Bladder microvascular endothelial cell (primary cell): ENCODE measurements at places on chromosomes 1 and 21. TPM values are rescaled to one million over a fixed set of nuclear protein-coding genes. Genes with fewer than 3 reads are reported as not detected.

Gene MAN1C1
- 0.25 and 0.49 TPM in 2 replicates for total RNA-seq

Gene TNFRSF8
- total RNA-seq: 0.13 and 0.65 TPM in 2 replicates

Gene ARHGAP30
- not detected in 2 replicates for total RNA-seq

Gene SPTA1
- total RNA-seq: 1.3 and 2.1 TPM in 2 replicates

Gene POGK
- total RNA-seq: 11.5 and 26.1 TPM in 2 replicates

Gene PRMT2
- total RNA-seq: 118 and 209 TPM in 2 replicates

Gene FNDC5
- 0.81 and 2.7 TPM in 2 replicates for total RNA-seq

Gene SELL
- 0.31 and 0.32 TPM in 2 replicates for total RNA-seq

Gene ANGPTL3
- not detected in 2 replicates for total RNA-seq

Gene SELP
- 1.5 and 2.8 TPM in 2 replicates for total RNA-seq

Gene DNALI1
- total RNA-seq: 0.65 and 1.2 TPM in 2 replicates

Gene EFNA3
- 1.3 and 1.8 TPM in 2 replicates for total RNA-seq

Gene SPRR3
- not detected in 2 replicates for total RNA-seq

Gene RUNX1
- total RNA-seq: 1.6 and 2.7 TPM in 2 replicates

Gene FBXO28
- total RNA-seq: 23.8 and 69.1 TPM in 2 replicates

Gene SPATC1L
- 3.1 and 6.3 TPM in 2 replicates for total RNA-seq

Gene ETS2
- total RNA-seq: 23.2 and 49.5 TPM in 2 replicates

Gene NBPF6
- total RNA-seq: not detected in 2 replicates

Gene CD53
- total RNA-seq: not detected in 2 replicates

Gene CD1B
- total RNA-seq: not detected in 2 replicates

Gene DLGAP3
- total RNA-seq: under 0.01 TPM in 2 replicates

Gene ANKRD45
- total RNA-seq: 0.13 TPM in 1 of 2 replicates, not detected in the other

Gene OR2L2
- not detected in 2 replicates for total RNA-seq

Gene CELA2A
- not detected in 2 replicates for total RNA-seq

Gene FLG2
- total RNA-seq: not detected in 2 replicates

Gene PLEKHA6
- total RNA-seq: 1.3 and 4.3 TPM in 2 replicates

Gene AGBL4
- 0.19 TPM in 1 of 2 replicates, not detected in the other for total RNA-seq

Gene LAMC1
- 412 and 874 TPM in 2 replicates for total RNA-seq

Gene LENEP
- 0.76 TPM in 1 of 2 replicates, not detected in the other for total RNA-seq

Gene KRTAP19-3
- total RNA-seq: not detected in 2 replicates

Gene FAM72B
- total RNA-seq: 2.3 and 4.0 TPM in 2 replicates

Gene RNU1-2
- 509 and 6,751 TPM in 2 replicates for total RNA-seq
